ENCODE measurements at places on chromosomes 7 and 10.

GRCh38 chr10:28711776-28712175 is 34.5 kb downstream of the BAMBI start:
- DNase-seq = no peak

- no peak for DNase-seq
These were observed 4.6 kb upstream of the ZNF22 start for GRCh38 chr10:44995914-44996669.

DNA sequence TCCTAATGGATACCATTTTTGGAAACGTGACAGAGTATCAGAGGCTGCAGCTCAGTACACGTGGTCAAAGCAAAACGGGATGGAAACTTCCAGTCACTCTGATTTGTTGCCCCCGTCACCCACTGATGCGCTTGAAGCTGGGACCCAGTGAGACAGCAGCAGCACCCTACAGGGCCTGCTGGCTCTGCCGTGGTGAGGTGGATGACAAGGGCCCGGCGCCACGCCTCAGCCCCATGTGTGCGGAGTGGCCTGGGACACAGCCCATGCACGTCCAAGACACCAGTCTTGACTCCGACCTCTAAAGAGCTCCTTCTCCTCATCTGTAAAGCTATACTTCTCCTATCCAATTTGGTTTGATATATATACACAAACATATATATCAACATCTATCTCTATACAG is 39.0 kb downstream of the CLEC2L start:
- DNase-seq = no peak

GRCh38 chr10:124271676-124272075 is 147.0 kb downstream of the OAT start:
- DNase-seq = no peak

DNA sequence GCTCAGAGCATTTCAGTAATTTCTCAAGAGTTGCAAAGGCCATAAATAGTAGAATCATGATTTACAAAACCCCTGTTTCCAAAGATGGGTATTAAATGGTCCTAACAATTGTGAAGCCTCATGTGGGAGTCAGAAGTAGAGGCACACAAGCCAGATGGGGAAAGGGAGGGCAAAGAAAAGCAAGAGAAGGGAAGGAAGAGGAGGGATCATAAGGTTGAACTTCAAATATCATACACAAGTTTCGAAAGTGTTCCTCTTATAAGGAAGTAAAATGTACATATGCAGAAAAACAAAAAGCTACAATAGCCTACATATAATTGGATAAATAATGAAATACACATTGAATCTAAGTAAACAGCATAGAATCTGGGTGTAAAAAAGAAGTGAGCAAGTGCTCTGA is 6.0 kb downstream of the LIPN start:
- DNase-seq = no peak

Measured in cortex of kidney (tissue), 1 donor.